ENCODE measurements at places on chromosomes 7 and 10.
A peak's percentile ranks its signal among the peaks of the same experiment; 100 is the strongest.

DNA sequence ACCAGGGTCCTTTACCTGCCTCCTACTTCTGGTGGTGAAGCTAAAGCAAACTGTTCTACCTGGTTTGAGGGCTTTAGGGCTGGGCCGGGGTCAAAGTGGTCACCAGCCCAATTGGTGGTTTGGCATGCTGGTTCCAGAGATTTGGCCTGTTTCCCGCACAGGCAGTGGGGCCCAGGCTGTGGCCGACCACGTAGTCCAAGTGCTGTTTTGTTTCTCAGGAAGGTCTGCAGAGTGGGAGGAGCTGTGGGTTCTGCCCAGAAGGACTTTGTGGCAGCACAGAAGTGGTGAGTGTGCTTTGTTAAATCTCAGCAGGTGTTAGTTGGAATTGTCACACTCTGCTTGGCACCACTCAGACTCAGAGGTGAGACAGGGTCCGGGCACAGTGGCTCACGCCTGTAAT, 85.8 kb downstream of the MKX start:
- DNase-seq, result no peak

- no peak for DNase-seq
Measured at GRCh38 chr10:99748823-99749451, 16.9 kb downstream of the CUTC start.

DNA sequence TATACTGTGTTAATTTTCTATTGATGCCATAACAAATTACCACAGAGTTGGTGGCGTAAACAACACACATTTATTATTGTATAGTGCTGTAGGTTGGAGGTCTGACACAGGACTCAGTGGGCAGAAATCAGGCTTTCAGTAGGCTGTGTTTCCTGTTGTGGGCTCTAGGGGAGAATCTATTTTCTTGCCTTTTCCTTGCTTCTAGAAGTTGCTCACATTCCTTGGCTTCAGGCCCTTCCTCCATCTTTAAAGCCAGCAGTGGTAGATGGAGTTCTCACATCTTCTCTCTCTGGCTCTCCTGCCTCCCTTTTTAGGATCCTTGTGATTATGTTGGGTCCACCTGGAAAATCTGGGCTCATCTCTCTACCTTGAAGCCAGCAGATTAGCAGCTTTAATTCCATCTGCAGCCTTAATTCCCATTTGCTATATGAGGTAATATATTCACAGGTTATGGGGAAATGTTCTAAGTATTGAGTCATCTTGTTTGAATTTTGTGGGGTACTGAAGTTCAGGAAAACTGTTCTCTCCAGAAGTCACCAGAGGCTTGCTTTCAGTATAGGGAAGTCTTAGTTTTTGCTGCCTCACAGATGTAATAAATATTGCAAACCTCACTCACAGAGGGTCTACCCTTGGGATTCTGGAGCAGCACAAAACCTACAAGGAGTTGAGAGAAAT, 38.9 kb downstream of the CCNY start:
- DNase-seq, result peak; percentile 22

GRCh38 chr10:11147722-11148121, 130.1 kb downstream of the CELF2 start:
- DNase-seq, result no peak

DNA sequence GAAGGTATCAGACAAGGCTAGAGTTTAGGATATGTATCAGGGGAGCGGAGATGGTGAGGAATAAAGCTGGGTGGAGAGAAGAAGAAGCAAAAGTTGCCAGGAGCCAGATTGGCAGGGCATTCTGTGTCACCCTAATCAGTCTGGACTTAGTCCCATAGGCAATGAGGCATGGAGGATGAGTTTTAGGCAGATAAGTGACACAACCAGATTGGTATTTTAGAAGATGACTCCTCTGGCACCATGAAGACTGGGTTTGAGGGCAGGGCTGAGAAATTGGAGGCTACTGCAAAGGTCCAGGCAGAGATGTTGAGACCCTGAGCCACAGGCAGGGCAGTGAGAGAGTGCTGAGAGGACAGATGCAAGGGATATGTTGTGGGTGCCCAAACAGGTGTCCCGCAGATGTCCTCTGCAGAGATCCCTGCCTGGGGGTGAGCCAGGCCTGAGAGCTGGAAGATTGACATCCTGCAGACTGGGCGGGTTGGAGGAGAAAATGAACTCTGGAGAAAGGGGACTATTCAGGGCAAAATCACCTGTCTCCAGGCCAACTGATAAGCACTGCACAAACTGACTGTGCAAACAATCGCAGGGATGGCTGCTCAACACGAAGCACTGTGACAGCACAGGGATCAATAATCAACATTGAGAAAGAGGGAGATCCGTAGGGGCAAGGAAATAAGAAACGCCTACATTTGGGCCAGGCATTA, 11.9 kb upstream of the HABP2 start:
- DNase-seq, result peak; percentile 58

DNA sequence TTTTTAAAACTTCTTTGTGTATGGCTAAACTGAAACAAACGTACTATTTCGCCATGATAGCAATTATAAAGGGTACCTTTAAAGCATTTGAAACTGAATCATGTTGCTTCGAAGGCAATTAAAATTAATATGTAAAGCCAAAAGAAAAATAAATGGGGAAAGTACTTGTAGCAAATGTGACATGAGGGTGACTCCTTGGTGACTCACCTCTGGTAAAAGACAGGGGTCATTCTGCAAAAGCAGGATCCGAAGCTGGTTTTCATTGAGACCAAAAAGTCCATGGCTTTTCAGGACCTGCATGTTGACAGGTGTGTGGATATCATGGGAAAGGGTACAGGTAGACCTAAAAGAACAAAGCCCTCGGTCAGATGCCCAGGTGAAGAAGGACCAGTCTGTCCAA, 1.5 kb downstream of the ZC3HAV1L start:
- DNase-seq, result peak; percentile 16

- no peak for DNase-seq
Measured at GRCh38 chr10:48213047-48213446, 61.4 kb downstream of the FRMPD2 start.

GRCh38 chr10:69732147-69732825, 69.4 kb upstream of the COL13A1 start:
- no peak for DNase-seq

- no peak for DNase-seq
Measured at GRCh38 chr10:90712529-90712928, 145.3 kb downstream of the HTR7 start.

DNA sequence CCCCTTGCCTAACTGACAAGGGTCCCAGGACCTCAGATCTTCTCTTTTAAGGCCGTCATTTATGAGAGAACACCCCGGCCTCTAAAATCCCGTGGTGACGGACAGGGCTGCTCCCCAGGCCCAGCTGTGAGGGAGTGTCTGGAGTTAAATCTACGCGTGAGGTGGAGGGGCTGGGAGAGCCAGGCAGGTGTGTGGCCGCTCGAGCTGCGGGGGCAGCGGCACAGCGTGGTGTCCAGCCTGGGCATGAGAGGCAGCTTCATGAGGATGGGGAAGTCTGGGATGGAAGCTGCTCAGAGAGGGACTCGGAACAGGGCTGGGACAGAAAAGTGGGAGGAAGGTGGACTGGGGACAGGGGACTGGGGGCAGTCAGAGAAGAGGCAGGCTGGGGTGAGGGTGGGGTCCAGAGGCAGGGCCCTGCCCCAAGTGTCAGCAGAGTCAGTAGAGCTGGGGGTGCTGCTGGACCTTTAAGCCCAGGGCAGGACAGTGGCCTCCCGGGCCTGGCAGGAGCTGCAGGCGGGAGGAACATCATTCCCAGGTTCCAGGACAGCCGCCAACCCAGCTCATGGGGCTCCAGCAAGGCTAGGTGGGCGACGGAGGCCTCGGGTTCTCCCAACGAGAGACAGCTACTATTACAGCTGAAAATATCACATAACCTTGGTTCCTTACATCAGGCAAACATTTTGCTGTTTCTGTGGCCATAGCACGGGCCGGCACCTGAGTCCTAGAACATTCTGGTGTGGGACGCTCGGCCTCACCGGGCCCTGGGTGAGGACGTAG, 55.2 kb downstream of the JAKMIP3 start:
- DNase-seq, result no peak

DNA sequence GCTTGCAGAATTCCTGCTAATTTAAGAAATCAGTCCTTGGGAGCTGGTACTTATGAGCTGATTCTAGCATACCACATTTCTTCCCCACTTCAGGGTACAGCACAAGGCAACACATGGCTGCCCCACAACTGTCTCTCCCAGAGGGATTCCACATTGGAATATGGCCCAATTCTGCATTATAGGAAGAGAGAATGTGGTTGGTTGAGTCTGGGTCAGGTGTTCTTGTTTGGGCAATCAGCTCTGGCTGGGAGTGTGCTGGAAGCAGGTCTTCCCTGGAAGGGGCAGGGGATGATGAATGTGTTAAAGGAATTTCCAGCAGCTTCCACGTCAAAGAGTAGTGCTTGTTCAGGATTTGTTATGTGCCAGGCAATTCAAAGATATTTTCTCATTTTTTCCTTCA, 95.7 kb downstream of the BUB3 start:
- DNase-seq, result peak; percentile 9

- no peak for DNase-seq
Measured at GRCh38 chr10:71028066-71028465, 139.7 kb upstream of the PCBD1 start.

GRCh38 chr10:68496072-68496471, 24.3 kb upstream of the DNA2 start:
- DNase-seq, result no peak

GRCh38 chr10:69730251-69731156, 71.2 kb upstream of the COL13A1 start:
- no peak for DNase-seq

DNA sequence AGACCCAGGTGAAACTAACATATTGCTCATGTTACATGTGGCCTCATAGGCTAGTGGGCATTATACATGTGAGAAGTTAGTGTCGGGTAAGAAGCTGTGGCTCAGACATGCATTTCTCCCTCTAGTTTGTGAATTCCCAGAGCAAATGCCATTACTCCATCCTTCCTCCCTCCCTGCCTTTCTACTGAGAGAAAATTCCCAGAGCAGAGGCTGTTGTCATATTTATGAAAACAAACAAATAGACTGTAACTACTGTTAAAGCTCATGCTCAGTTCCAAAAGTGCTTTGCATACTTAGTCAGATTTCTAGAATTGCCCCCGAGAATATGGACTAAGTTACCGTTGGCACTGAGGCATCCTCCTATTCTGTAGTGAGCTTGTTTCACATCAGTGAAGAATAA, 29.0 kb downstream of the ZNRF2 start:
- DNase-seq, result no peak

- no peak for DNase-seq
Measured at GRCh38 chr10:15754937-15755336, 35.2 kb upstream of the ITGA8 start.

- no peak for DNase-seq
Measured at GRCh38 chr7:75601539-75601938, 109.4 kb downstream of the SPDYE5 start.

- DNase-seq, result peak; percentile 93
Measured at GRCh38 chr7:116571037-116571436, 46.2 kb downstream of the CAV1 start.

GRCh38 chr7:3884543-3884942, 583.5 kb downstream of the SDK1 start:
- DNase-seq, result no peak

DNA sequence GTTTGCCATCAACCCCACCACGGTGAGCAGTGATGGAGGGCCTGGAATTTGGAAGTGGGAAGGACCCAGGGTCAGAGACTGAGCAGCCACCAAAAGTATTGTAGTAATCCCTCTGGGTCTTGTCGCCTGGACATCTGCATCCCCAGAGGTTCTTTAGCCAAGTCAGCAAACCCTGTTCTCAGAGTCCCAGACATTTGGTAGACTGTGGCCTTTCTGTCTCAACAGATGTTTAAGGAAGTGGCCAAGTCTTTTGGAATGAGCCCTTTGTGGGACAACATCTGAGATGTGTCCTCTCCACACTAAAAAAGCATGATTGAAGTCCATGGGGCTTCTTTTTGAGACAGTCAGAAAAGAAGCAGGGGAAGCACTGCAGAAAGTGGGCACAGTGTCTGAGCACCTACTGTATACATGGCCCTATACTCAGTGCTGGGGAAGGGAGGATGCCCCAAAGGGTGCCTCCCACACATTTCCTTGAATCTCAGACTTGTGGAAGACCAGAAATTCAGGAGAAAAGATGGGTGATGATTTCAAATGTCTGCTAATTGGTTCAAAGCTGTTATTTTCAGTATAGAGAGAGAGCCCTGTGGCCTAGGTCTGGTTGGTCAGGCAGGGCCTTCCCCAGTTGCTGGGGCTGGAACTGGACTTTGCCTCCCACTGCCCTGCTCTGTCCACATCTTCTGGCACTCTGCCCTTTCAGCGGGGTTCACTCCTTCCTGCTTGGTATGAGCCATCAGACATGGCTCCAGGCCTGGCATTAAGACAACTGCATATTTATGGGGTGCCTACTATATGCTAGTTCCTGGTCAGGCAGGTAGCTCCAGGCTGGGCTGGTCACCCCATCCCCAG, 26.5 kb upstream of the VSIR start:
- DNase-seq, result no peak

DNA sequence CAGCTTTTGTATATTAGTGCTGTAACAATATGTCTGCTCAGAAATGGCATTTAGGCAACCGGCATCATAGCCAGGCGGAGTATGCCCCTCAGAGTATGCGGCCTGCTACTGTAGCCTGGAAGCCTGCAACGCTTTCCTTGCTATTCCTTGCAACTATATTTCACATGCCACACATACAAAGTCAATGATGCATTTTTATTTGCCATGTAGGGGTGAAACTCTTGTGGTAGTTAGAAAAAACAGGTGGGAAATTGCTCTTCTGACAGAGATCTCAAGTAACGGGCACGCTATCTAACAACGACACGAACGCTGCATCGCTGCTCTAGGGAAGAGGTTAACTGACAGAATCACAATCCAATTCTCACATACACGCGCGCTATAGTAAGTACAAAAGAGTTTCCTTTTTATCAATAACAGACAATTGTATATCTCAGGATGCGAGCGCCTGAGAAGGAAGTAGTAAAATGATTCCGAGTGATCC, 5.9 kb downstream of the EBF3 start:
- peak; percentile 43 for DNase-seq

GRCh38 chr7:107151538-107151937, 17.3 kb upstream of the HBP1 start:
- no peak for DNase-seq

GRCh38 chr7:129804890-129805719, 147.7 kb downstream of the UBE2H start:
- DNase-seq, result no peak

DNA sequence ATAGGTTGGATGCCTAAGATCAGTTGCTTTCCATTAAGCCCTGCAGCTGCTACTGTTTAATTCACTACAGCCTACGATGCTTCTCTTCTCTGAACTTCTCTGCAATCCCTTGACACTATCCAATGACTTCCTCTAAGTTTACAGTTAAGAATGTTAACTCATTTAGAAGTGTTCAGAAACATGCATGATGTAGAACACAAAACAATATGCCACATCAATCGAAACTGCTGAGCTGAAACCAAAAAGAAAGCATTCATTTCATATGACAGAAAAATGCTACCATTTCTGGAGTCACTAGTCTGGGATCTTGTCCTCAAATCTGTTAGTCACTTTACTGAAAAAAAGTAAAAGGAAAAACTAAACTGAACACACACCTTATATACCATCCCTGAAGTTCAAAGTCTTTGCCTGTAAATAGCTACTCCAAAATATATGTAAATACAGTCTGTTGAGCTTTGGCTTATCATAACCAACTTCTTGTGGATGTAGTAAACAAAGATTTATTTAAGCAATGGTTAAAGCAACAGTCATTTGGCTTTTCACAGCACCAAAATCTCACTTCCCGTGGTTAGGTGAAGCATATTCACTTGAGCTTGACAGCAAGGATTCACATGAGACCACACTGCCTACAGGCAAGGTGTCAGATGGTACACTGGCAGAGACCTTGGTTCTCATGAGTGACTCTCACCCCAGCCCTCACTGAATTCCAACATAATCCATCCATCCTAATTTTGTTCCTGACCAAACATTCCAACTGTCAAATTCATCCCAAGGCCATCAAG, 187.0 kb downstream of the PPP1R17 start:
- no peak for DNase-seq

Data from fibroblast of skin of right biceps (primary cell).